ENCODE measurements at places on chromosomes 6 and 20.

GRCh38 chr6:71444222-71444621 lies 155.6 kb downstream of the OGFRL1 start:
- DNase-seq: no peak

- DNase-seq: no peak
These were observed 267.4 kb downstream of the CDH4 start for GRCh38 chr20:61519488-61519887.

- DNase-seq: no peak
These were observed 19.8 kb downstream of the NEDD9 start for GRCh38 chr6:11212664-11213063.

GRCh38 chr6:157997893-157998608 lies 16.4 kb downstream of the SYNJ2 start:
- no peak for DNase-seq

- no peak for DNase-seq
These were observed 440.9 kb downstream of the BTBD3 start for GRCh38 chr20:12358655-12359009.

DNA sequence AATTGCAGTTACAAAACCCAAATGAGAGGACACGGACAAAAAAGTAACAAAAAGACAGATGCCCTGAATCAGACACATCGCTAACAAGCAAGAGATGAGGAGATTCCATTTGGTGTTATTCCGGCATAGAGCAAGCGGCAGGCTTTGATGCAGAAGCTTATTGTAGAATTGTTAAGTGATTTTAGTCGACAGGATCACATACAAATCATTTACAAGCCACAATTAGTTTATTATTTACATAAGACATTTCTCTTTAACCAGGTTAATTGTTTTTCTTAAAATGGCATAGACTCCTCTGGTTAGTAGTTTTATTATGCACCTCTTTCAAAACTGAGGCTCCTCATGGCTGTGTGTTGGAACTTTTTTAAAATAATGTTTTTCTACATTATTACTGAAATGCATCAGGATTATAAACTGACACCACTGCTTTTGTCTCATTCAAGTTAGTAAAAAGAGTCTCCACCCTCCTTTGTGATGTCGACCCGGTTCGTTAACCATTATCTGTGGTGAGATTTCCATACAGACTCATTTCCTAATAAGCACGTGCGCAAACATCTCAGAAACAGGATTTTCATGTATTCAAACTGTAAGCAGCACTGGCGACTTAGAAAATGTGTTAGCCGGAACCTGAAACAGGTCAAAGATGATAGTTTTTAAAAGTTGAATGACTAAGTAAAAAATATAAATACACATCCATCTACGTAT lies 119.8 kb downstream of the COL12A1 start:
- no peak for DNase-seq

All from stimulated activated CD8-positive, alpha-beta memory T cell treated with anti-CD3 and anti-CD28 coated beads, Interleukin-4, amount 100 ng/mL, for 48 hours (primary cell).